Fibroblast of gingiva (primary cell): ENCODE measurements at places on chromosomes 1 and 21.

- DNase-seq, result no peak
Observed at GRCh38 chr21:46083791-46084561, 13.9 kb upstream of the COL6A2 start.

DNA sequence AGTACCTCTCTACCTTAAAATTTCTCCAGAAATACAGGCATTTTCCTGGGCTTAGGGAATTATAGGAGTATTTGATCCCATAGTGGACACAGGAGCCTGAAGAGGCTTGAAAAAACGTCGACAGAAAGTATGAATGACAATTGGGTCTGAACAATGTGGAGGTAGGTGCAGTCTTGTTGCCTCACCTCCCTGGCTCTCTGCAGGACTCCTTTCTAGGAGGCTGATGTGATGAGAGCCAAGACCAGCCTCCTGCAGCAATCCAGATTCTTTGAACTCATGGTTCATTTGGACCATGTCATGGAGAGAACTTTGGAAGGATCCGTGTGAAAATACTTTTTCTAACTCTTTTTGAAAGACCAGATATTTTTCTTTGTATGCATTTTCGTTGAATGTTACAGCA is 50.5 kb upstream of the MTF2 start:
- no peak for DNase-seq

DNA sequence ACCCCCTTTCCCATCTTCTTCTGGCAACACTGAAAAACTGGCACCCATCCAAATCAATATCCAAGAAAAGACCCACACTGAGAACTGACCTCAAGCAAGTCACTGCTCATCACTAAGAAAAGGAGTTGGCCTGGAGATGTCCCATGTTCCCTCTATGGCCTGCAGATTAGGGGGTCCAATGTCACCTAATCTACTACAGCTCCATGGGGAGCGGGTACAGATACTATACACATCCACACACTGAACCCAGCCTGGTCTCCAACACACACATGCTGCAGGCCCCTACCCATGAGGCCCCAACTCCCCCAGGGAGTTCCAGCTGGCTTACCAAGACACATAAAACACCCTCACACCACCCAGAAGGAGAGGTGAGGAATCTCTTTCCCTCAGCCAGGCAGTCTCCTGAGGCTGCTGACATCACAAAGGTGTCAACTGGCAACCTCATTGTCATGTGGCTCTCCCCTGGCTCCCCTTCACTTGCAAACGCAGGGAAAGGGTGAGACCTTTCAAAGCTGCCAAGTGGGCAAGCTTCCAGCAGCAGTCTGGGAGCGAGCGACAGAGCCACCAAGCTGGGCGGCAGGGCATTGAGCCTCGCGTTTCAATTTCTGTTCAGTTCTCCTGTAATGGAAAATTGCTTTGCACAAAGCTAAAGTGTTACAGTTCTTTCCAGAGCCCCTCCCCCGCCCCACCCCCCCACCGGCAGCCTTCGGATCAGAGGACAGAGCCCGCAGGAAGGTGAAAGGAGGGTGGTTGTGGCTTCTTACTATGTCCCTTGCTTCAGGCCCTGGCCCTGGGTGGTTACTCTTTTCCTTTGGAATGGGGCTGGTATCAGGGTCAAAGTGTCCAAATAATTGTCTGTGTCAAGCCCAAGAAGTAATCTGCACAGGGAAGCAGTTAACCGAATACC is at the start of gene LRRC52:
Gene LRRC52 (plus strand): TSS at position 469 of the 907 bp plus-strand sequence. CDS start 297 bp downstream, at position 766.
- DNase-seq, result no peak

DNA sequence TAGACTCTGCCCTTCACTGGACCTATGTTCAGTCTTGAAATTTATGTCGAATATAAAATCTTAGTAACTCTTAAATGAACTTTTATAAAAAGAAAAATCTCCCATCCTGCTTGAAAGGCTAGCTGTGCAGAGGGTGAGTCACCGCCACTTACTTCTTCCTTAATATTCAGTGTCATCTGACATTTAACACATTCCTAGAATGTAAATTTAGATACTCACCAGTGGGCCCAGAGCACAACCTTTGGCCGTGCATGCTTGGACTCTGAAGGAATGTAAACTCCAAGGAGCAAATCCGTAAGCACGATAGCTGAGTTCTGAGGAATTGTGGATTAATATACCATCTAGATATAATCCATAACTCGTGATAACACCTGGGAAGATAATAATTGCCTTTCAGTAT is 403.3 kb downstream of the KCTD3 start:
- no peak for DNase-seq

DNA sequence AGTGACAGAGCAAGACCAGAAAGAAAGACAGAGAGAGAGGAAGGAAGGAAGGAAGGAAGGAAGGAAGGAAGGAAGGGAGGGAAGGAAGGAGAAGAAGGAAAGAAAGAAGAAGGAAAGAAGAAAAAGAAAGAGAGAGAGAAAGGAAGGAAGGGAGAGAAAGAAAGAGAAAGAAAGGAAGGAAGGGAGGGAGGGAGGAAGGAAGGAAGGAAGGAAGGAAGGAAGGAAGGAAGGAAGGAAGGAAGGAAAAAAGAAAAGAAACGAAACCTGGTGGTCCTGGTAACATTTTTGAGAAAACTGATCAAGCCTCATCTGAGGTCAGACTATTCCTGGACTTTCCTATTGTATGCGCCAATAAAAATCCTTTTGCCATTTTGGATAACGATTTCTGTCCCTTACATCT is 8.2 kb upstream of the CTTNBP2NL start:
- no peak for DNase-seq

DNA sequence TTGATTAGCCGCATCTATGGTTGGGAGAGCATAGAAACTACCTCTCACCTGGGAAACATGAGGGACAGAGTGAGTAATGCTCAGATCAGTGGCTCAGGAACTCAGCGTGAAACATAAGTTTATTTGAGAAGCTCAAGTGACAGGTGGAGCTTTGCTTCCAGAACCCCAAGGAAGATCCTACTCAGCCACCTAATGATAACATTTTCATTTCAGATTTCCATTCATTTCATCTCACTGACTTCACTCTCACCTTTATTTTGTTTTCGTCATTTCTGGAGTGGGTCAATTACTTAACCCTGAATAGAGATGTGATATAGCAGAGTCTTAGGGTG is 145.5 kb upstream of the DUSP10 start:
- DNase-seq, result no peak

DNA sequence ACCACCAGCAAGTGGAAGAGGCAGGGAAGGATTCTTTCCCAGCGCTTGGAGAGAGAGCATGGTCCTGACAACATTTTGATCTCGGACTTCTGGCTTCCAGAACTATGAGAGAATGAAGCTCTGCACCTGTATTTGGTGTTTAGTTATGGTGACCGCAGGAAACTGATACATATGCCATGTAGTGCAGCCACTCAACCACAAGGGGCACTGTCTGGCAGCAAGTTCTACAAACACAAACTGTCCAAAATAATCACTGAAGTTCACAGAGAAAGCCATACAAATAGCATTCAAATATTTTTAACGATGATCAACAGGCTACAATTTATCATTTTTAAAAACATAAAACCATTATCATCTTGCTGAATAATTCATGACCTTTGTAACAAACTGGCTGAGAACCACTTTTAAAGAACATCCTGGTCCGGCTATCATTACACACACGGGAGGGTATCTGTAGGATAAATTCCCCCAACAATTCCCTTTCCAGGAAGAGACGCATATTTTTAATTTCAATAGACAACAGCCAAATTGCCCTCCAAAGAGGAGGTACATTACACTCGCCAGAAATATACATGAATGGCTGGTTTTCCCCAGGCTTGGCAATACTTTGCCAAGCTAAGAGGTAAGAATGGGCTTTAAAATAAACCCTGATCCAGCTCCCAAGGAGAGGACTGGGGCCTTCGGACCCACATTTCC is 9.2 kb upstream of the CBR3 start:
- DNase-seq, result peak; percentile 45

- no peak for DNase-seq
Observed at GRCh38 chr21:33734818-33735217, 92.5 kb downstream of the ITSN1 start.

GRCh38 chr1:165481820-165482532 is 37.0 kb upstream of the RXRG start:
- DNase-seq, result peak; percentile 69

DNA sequence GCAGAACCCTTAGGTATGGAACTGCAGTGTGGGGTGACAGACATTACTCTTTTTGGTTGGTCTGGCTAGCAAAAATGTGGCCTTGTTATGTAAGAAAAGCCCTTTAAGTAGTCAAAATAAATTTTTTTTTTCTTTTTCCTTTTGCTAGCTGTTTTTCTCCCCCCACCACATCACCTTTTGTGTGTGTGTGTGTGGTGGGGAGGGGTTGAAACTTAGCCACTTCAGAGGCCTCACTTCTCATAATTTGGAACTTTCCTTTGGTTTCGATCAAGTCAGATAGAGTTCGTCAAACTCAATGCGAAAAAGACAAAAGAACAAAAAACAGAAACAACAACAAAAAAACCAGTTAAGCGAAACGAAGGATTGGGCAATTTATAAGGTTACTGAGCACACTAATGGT is 1.9 kb upstream of the PRMT2 start:
- peak; percentile 57 for DNase-seq

DNA sequence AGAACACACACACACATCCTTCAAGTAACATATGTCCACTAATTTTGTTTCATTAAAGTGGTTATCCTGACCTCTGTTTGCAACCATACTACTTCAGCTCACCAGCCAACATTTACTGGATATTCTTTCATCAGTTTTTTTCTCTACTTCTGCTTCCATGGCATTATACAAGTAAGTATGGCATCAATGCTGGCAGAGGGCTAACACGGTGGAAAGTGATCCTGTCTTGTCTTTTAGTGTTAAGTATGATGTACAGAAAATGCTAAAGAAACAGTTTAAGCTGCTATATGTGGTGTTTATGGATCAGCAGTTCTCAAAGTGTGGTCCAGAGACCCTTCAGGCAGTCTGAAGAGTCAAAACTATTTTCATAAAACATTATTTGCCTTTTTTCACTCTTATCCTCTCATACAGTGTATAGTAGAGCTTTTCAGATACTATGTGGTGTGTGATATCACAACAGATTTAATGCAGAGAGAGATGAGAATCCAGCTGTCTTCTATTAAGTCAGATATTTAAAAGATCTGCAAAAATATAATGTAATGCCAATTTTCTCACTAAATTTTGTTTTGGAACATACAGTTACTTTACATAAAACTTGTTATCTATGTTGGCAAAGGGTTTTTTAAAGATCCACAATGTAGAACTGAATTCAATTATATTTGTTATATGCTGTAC is 46.6 kb downstream of the FOXJ3 start:
- DNase-seq, result no peak
